Adrenal gland (tissue), 19 donors: ENCODE measurements at places on chromosomes 1 and 21. TPM values are rescaled to one million over a fixed set of nuclear protein-coding genes. Genes with fewer than 3 reads are reported as not detected.

DNA sequence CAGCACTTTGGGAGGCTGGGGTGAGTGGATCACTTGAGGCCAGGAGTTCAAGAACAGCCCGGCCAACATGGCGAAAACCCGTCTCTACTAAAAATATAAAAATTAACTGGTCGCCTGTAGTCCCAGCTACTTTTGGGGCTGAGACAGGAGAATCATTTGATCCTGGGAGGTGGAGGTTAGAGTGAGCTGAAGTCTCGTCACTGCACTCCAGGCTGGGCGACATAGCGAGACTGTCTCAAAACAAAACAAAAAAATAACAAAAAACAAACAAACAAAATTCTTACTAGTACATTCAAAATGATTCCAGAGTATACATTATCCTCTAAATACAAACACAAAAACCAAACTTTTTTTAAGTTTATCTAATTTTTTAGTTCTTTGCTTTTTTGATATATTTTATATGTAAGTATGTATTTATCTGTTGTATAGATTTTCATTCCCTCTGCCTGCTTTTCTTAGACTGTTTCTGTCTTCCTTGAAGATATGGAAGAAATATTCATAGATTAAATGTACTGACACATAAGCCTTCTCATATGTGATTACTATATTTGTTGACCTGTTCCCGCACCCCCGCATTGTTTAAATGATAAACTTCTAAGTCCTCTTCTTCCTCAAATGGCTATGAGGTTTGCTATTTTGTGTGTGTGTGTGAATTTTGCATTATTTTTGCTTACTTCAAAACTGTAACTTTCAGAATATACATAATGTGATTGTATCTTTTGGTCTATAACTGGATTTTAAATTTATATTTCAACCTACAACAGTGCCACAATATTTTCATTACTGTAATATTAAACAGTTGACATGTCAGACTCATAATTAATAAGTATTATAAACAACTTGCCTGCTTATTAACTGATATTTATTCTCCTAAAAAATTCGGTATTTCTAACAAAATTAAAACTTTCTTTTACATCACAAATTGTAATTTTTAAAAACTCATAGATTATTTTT is 1674.1 kb upstream of the B3GALT2 start:
- H3K27ac ChIP-seq, result no peak overlapping the region
- H3K36me3 ChIP-seq, result no peaks in the 10 kb centered on the region
- DNase-seq, result no peak
- H3K4me3 ChIP-seq, result no peak overlapping the region
- H3K4me1 ChIP-seq, result no peaks in the 10 kb centered on the region

DNA sequence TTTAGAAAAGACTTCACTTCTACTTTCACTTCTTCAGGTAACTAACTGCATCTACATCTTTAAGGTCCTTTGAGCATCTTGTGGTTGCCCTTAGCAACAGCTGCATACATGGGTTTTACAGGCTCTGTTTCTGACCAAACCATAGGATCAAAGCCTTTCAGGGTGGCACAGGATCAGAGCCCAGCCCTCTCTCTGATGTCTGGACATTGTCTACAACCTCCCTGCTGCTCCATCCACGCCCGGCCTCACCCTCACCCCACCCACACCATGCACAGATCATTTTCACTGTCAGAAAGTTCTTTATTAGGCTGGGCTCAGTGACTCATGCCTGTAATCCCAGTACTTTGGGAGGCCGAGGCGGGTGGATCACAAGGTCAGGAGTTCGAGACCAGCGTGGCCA is 5.2 kb downstream of the NCF2 start:
- no peaks in the 10 kb centered on the region for H3K27me3 ChIP-seq
- H3K4me3 ChIP-seq, result no peak overlapping the region
- H3K4me1 ChIP-seq, result no peaks in the 10 kb centered on the region
- H3K27ac ChIP-seq, result no peak overlapping the region
- no peaks in the 10 kb centered on the region for H3K36me3 ChIP-seq
- DNase-seq, result no peak

The FALEC gene
- total RNA-seq, result not detected

The RASSF5 gene
- total RNA-seq, result 7.1 TPM

DNA sequence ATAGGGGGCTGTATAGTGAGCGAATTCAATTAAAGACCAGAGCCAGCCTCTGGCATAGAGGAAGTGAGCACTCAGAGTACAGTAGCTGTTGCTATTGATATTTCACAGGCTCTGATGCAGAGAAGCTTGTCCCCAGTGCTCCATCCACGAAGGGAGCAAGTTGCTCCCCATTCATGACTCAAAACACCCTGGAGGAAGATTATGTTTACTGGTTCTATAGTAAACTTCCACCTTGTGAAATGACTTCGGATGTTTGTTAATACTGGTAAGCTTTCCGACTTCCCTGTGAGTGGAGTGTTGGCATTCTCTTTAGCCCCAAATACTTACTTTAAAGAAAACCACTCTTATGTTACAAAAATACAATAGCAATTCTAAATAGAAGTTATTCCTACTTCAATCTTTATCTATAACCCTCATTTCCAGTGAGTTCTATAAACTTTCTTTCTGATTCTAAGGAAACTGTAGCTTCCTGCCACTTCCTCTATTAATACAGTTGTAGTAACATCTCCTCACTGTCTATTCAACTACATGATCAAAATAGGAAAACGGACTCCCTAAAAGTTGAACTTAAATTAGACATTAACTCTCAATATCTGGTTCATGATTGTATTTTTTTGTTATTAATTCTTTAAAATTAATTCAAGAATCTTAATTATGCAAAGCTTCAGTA is 46.4 kb downstream of the ZNF281 start:
- H3K27ac ChIP-seq, result no peak overlapping the region
- H3K4me3 ChIP-seq, result no peak overlapping the region
- H3K27me3 ChIP-seq, result no peaks in the 10 kb centered on the region
- no peak for DNase-seq

- H3K36me3 ChIP-seq, result peaks cover 7% of the 10 kb centered on the region
- no peaks in the 10 kb centered on the region for H3K4me1 ChIP-seq
- H3K27me3 ChIP-seq, result no peaks in the 10 kb centered on the region
- no peak overlapping the region for H3K4me3 ChIP-seq
- no peak for DNase-seq
Measured at GRCh38 chr1:169802888-169803287, 8.2 kb upstream of the METTL18 start.

The CCDC18 gene
- 2.1 TPM for total RNA-seq

GRCh38 chr1:223007935-223008334 is 135.1 kb downstream of the TLR5 start:
- H3K27me3 ChIP-seq, result no peaks in the 10 kb centered on the region
- no peak overlapping the region for H3K4me3 ChIP-seq
- no peak overlapping the region for H3K27ac ChIP-seq
- H3K36me3 ChIP-seq, result no peaks in the 10 kb centered on the region

- H3K27me3 ChIP-seq, result no peaks in the 10 kb centered on the region
- DNase-seq, result no peak
- no peak overlapping the region for H3K4me3 ChIP-seq
- H3K36me3 ChIP-seq, result no peaks in the 10 kb centered on the region
- no peaks in the 10 kb centered on the region for H3K4me1 ChIP-seq
Measured at GRCh38 chr21:17368748-17369363, 144.0 kb upstream of the CXADR start.

The KDM1A gene
- 63.3 TPM for total RNA-seq

GRCh38 chr1:180946056-180946455 is 33.4 kb downstream of the KIAA1614 start:
- no peaks in the 10 kb centered on the region for H3K36me3 ChIP-seq
- no peak overlapping the region for H3K4me3 ChIP-seq
- H3K4me1 ChIP-seq, result no peaks in the 10 kb centered on the region
- no peak overlapping the region for H3K27ac ChIP-seq

- H3K4me3 ChIP-seq, result no peak overlapping the region
- peaks cover 11% of the 10 kb centered on the region for H3K4me1 ChIP-seq
- H3K36me3 ChIP-seq, result no peaks in the 10 kb centered on the region
- H3K27ac ChIP-seq, result peak overlapping the region; percentile 63
Measured at GRCh38 chr1:27391511-27392095, 819 bp upstream of the GPR3 start.

DNA sequence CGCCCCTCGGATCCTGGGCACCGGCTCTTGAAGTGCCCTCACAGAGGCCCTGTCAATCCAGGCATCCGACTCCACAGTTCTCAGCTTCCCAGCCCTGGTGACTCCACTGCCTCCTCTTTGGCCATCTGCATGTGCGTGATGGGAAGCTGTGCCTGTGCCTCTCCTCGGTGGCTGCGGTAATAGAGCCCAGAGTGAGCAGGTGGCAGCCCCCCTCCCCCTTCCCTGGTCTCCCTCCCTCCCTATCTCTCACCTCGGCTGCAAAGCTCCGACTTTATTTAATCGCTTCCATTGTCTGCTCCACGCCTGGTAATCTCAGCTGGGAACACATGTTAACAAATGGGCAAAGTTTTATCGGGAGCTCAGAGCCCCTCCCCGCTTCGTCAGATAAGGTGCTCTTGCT is 91.9 kb downstream of the IGSF21 start:
- no peak overlapping the region for H3K27ac ChIP-seq
- no peak for DNase-seq
- no peaks in the 10 kb centered on the region for H3K36me3 ChIP-seq
- H3K4me3 ChIP-seq, result no peak overlapping the region
- peaks cover 3% of the 10 kb centered on the region for H3K27me3 ChIP-seq

GRCh38 chr1:161484613-161485012 is 20.6 kb upstream of the FCGR2A start:
- no peak overlapping the region for H3K4me3 ChIP-seq
- H3K4me1 ChIP-seq, result no peaks in the 10 kb centered on the region
- no peaks in the 10 kb centered on the region for H3K36me3 ChIP-seq
- DNase-seq, result no peak
- H3K27me3 ChIP-seq, result peaks cover 19% of the 10 kb centered on the region

The F13B gene
- not detected for total RNA-seq

The TMEM125 gene
- total RNA-seq, result 0.89 TPM

DNA sequence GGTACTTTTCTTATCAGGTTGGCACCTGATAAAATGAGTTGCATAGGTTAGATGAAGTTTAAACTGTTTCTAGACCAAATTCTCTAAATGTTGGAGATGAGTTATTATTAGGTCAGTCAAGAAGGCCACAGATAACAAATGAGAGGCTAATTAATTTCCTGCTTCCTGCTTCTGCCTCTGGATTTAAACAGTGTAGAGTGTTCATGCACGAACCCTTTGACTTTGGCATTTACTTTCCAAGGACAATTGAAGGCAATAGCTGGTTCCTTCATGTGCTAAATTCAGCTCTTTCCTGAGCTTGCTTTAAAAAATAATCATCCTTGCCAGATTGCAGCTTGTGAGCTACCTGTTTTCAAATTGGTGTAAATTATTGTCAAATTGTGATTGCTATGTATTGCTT is 80.6 kb downstream of the RASAL2 start:
- H3K27me3 ChIP-seq, result no peaks in the 10 kb centered on the region
- H3K4me3 ChIP-seq, result no peak overlapping the region
- peaks cover 12% of the 10 kb centered on the region for H3K4me1 ChIP-seq
- H3K36me3 ChIP-seq, result no peaks in the 10 kb centered on the region

The ADORA1 gene
- 0.60 TPM for total RNA-seq

DNA sequence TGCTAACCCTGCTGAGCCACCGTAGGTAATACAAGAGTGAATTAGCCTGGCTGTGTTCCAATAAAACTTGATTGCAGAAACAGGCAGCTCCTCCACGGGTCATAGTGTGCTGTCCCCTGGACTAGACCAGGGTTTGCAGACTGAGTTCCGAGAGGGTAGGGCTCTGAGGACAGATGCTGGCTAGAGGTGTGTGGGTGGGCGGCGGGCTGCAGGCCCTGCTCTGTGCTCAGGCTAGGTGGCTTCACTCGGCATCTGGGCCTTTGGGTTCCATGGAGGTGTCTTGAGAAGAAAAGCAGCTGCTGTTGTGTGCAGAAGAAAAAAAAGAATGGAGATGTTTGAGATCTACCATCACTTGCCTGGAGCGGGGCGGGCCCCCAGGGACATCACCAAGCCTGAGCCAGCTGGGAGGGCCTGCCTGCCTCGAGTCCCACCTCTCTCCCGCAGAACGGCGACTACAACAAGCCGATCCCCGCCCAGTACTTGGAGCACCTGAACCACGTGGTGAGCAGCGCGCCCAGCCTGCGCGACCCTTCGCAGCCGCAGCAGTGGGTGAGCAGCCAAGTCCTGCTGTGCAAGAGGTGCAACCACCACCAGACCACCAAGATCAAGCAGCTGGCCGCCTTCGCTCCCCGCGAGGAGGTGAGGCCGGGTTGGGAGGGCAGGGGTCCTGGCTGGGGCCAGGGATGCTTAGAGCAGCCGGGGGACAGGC is 7.9 kb downstream of the TMEM201 start:
- H3K27ac ChIP-seq, result no peak overlapping the region
- no peak for DNase-seq
- H3K4me3 ChIP-seq, result no peak overlapping the region
- peaks cover 10% of the 10 kb centered on the region for H3K36me3 ChIP-seq
- H3K27me3 ChIP-seq, result no peaks in the 10 kb centered on the region

GRCh38 chr1:174892016-174892415 is 107.7 kb upstream of the CACYBP start:
- no peaks in the 10 kb centered on the region for H3K4me1 ChIP-seq
- H3K36me3 ChIP-seq, result no peaks in the 10 kb centered on the region
- DNase-seq, result no peak

GRCh38 chr1:2598329-2598931 is 11.9 kb downstream of the PRXL2B start:
- H3K27me3 ChIP-seq, result no peaks in the 10 kb centered on the region
- H3K4me3 ChIP-seq, result no peak overlapping the region
- no peak overlapping the region for H3K27ac ChIP-seq
- DNase-seq, result no peak

- H3K27me3 ChIP-seq, result no peaks in the 10 kb centered on the region
- H3K27ac ChIP-seq, result no peak overlapping the region
- DNase-seq, result no peak
- no peaks in the 10 kb centered on the region for H3K4me1 ChIP-seq
- no peaks in the 10 kb centered on the region for H3K36me3 ChIP-seq
Measured at GRCh38 chr1:15295696-15296095, 48.7 kb downstream of the FHAD1 start.

GRCh38 chr21:26013970-26014369 is 156.6 kb downstream of the APP start:
- no peak for DNase-seq
- H3K4me3 ChIP-seq, result no peak overlapping the region
- no peaks in the 10 kb centered on the region for H3K27me3 ChIP-seq
- no peaks in the 10 kb centered on the region for H3K36me3 ChIP-seq
- peak overlapping the region; percentile 24 for H3K27ac ChIP-seq

The DDI2 gene
- 30.2 TPM for total RNA-seq

DNA sequence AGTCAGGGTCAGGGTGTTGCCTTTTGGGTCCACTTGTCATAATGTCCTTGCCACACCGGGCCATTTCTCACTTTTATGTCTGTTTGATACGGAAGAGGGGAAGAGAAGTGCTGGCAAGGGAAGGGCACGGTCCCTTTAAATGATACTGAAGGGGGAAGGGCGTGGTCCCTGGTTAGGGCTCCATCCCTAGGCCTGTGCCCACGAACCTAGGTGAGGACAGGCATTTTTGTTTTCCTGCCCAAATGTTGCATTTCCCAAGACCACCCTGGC is 25.2 kb downstream of the B3GALT5 start:
- H3K4me1 ChIP-seq, result no peaks in the 10 kb centered on the region
- no peak overlapping the region for H3K27ac ChIP-seq
- H3K36me3 ChIP-seq, result no peaks in the 10 kb centered on the region
- no peak overlapping the region for H3K4me3 ChIP-seq
- H3K27me3 ChIP-seq, result peaks cover 4% of the 10 kb centered on the region

- H3K4me1 ChIP-seq, result peaks cover 9% of the 10 kb centered on the region
- H3K36me3 ChIP-seq, result peaks cover 3% of the 10 kb centered on the region
- no peaks in the 10 kb centered on the region for H3K27me3 ChIP-seq
- no peak for DNase-seq
- H3K27ac ChIP-seq, result no peak overlapping the region
Measured at GRCh38 chr1:52402860-52403240, 1.4 kb downstream of the ORC1 start.

- H3K4me1 ChIP-seq, result no peaks in the 10 kb centered on the region
- H3K36me3 ChIP-seq, result no peaks in the 10 kb centered on the region
- DNase-seq, result peak; percentile 5
- no peaks in the 10 kb centered on the region for H3K27me3 ChIP-seq
- H3K4me3 ChIP-seq, result no peak overlapping the region
Measured at GRCh38 chr1:7420470-7421100, 350.5 kb upstream of the VAMP3 start.
